T-helper 2 cell (primary cell): ENCODE measurements at places on chromosomes 5 and 9.

- no peak for DNase-seq
Measured at GRCh38 chr5:107331882-107332281, 338.9 kb downstream of the EFNA5 start.

- DNase-seq = no peak
Measured at GRCh38 chr5:138243794-138244193, 30.6 kb downstream of the GFRA3 start.

- DNase-seq = no peak
Measured at GRCh38 chr5:6448622-6449464, at the start of gene UBE2QL1. Gene UBE2QL1, plus strand, starts transcription at chr5:6448859. Its CDS starts 35 bp downstream, at chr5:6448894.

GRCh38 chr9:2241836-2242741 lies 226.9 kb downstream of the SMARCA2 start:
- peak; percentile 81 for DNase-seq

DNA sequence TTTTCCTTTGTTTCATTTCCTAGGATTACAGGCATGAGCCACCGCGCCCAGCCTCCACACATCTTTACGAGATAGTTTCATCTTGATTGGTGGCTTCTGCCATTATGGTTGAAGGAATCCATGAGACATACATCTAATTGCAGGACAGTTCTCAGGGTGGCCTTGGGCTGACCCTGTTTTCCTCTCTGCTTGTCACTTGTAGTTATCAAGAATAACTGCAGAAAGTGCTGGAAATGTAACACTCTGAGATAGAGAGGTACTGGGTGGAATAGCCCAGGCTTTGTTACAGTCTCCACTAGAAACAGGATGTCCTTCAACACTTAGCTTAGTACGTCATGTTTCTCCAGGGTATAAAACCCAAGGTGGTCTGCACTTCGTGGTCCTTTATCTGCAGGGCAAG lies 10.7 kb downstream of the UGT3A2 start:
- DNase-seq = no peak

GRCh38 chr5:92580814-92581213 lies 1000.2 kb downstream of the NR2F1-AS1 start:
- DNase-seq = no peak
